ENCODE measurements at places on chromosomes 2 and 18.

DNA sequence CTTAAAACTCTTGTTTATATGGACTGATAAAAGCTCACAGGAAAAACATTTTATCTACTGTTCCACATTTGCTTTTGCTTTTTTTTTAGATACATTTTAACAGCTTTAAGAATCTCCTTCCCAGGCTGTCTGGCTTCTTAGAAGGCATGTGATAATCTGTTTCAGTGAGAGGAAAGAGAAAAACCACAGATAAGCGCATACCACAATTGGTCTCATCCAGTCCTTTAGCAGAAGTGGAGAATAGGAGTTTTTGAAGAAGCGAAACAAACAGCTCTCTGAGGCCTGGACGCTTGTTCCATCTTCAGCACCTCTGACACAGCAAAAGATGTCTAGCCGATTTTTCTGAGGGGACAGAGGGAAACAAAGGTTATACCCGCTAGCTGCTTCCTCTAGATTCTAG, 37.6 kb downstream of the RMC1 start:
- DNase-seq, result peak; percentile 15

DNA sequence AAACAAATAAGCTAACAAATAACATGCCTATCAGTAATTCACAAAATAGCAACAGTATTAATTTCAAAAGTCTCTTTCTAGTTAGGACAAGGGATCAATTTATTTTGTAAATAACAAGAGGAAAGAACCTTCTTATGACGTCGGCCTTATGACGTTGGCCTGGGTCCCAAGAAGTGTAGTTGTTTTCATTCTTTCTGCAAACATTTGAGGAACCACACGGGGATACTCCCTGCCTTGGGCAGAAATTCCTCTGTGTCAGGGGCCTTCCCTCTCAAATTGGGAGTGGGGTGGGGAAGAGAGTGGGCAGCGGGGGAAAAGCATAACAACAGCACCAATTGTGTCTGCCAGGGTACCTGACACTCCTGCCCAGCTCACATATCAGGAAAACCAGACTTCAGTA, 1.3 kb downstream of the CCDC68 start:
- DNase-seq, result no peak

- no peak for DNase-seq
These were observed 88.6 kb upstream of the GPC1 start for GRCh38 chr2:240346753-240347372.

DNA sequence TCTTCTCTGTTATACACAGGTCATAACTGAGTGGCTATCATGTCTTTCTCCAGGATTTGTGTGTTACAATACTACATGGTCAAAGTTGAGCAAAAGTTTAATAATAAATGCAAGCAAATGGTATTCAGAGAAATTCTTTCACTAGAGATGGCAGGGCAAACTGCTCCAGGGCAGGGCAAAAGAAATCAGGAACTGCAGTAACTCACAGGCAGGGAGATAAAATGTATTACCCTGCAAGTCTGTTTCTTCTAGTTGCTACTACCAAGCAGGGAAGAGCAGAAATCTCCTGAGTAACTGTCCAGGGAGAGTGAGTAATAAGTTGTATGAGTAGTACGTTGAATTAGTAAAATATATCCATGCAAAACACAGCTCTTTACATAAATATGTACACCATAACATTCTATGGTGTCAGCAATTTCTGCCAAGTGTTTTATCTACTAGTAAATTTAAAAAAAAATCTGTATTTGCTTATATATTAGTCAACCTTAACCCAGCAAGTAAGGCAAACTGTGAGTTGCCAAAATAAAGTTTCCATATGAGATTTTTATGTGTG, 404.1 kb downstream of the ZEB2 start:
- DNase-seq, result no peak

DNA sequence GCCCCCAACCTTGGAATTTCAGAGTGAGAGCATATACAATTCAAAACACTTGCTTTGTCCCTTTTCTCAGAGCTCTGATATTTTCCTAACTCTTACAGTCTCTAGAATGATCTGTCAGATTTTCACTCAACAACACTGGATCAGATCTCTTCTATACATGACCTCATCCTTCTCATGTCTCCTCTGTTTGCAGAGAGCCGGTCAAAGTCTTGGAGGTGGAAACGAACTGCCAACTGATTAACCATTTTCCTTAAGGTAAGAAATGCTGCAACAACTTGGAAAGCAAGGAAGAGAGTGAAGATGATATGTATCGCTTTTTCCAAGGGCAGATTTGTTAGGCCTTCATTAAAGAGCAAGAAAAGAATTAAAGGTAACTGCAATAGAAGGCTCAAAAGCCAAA, 4.9 kb downstream of the TMEM17 start:
- DNase-seq, result no peak

- DNase-seq, result no peak
These were observed 459.8 kb downstream of the METTL4 start for GRCh38 chr18:2111456-2111855.

DNA sequence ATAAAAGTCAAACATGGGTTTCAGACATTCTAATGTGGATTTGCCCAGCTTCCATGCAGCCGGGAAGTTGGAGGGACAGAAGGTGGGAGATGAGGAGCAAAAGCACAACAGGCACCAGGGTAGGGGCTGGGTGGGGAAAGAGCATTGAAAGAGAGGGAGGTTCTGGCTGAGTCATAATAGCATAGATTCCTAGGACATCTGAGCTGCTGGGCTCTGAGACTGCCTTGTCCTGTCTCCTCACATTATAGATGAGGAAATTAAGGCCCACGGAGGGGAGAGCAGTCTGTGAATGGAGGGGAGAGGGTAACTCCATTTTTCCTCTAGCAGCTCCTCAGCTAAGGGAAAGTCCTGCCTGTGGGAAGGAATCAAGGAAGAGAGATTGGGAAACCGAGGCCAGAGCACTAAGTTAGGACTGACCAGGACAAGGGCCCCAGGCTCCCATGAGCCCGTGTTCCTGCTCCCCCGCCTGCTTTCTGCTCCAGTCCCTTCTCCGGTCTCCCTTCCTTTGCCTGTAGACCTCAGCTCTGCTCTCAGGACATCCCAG, 26.2 kb downstream of the SH2D6 start:
- DNase-seq, result no peak

- no peak for DNase-seq
These were observed 66.3 kb downstream of the IRS1 start for GRCh38 chr2:226733189-226733858.

GRCh38 chr2:18910843-18911242, 321.5 kb upstream of the NT5C1B start:
- DNase-seq, result no peak

DNA sequence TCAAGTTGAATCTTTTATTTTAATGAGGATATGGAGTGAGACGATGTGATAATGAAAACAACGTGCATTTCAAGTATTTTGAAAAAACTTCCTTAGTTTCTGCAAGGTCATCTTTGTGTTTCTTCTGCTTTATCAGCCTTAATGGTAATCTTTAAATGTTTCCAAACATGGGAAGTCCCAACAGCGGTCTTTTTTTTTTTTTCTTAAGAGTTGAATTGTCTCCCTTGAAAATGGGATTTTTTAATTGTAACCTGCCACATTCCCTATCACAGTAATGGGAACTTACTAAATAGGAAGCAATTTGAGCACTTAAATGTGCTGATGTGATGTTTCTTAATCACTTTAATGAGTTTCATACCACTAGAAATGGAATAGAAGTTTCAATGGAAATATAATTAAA, 45.8 kb downstream of the ATIC start:
- DNase-seq, result no peak

DNA sequence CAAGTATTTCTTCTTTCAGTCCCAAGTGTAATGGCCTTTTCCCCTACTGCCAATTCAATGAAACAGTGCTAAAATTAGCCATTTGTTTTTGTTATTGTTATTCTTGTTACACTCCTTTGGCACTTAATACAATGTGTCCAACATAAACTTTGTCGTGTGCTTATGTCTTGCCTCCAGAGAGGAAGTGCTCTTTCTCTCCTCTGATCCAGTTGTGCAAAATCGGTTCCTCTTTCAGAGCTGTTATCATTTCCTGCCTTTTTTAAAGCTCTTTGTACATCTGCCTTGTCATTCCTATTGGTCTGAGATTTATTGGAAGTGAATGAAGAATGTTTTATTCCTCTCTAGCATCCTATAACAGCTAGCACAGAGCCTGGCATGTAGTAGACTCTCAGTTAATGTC, 623.2 kb upstream of the ID2 start:
- no peak for DNase-seq

DNA sequence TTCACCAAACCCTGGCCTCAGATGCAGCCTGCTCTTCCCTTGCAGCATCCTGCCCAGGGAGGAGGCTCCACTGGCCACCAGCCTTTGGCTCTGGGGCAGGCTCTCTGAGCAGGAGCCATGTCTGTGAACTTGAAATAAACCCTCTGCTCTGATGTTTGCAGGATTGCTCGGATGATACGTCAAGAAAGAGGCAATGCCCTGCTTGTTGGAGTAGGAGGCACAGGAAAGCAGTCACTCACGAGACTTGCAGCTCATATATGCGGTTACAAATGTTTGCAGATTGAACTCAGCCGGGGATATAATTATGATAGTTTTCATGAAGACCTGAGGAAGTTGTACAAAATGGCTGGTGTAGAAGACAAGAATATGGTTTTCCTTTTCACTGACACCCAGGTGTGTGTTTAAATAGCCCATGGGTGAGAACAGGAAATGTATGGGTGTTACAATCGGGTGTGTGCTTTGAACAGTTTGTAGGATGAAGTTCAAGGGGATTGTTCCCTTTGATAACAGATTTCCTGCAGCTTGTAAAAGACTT, 177.9 kb downstream of the DNAH6 start:
- DNase-seq, result no peak

DNA sequence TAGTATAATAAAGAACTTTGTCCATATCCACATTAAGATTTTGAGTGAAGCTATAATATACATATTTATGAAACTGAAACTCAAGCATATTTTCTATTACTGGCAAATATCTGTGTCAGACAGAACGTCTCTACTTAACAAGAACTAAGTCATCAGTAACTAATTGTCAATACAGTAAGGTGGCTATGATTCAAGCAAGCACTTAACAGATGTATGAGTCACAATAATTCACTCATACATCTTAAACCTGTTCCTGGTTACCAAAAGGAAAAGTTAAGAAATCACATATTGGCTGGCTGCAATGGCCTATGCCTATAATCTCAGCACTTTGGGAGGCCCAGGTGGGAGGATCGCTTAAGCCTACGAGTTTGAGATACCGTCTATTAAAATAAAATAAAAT, 96.0 kb downstream of the SOS1 start:
- no peak for DNase-seq

- no peak for DNase-seq
These were observed 164.2 kb upstream of the CAPN13 start for GRCh38 chr2:30971231-30972025.

DNA sequence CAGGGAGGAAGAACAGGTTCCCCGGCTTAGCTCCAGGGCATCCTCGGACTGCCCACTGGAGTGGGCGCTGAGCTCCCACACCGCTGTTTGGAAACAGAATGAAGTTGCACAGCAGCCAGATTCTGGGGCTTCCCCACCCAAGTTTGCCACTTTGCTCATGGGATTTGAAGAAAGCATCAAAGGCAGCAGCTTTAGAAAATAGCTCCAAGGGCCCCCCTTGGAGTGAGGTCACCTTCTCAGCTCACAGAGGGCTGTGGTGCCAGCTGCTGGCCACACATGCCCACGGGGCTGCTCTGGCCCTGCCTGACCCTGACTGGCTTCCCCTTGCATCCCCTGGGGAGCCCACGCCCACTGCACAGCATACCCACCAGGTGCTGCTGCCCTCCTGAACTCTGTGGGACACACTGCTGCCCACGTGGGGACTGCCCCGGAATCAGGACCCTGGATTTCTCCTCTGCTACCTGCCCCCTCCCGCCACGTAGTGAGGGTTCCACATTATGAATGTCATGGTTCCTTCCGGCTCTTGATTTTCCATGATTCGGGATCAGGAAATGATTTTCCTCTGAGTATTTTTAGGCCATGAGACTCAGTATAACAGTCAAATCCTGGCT, 70.3 kb downstream of the TGOLN2 start:
- no peak for DNase-seq

DNA sequence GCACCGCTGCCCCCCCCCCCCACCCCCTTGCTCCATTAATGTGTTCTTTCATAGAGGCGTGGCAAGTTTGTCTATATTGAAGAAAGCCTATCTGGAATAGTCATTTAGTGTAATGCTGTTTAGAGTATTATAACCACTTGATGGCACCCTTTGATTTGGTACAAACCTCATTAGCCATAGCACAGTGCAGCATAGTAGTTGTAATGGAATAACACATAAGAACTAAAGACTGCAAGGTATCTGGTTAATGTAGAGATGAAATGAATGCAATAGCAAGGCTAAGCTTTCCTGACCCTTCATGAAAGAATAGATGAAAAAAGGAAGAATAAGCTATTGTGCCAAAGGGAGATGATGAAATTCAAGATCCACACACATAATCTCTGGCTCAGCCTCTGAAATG, 81.9 kb downstream of the EHBP1 start:
- DNase-seq, result no peak

- DNase-seq, result no peak
These were observed 20.0 kb upstream of the CAVIN2 start for GRCh38 chr2:191866675-191867506.

DNA sequence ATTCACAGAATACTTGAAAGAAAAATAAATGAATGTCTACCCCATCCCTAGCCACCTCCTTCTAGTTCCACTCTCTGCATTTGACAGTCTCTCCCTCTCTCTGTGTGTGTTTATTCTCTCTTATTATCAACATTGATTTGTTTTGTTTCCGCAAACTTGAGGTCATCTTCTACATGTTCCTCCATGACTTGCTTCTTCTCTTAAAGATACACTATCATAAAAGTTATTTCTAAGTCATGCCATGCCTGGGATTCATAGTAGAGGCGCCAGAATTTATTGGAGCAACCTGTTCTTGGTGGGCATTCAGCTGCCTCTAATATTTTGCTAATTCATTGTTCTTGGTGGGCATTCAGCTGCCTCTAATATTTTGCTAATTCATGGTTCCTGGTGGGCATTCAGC, 58.9 kb upstream of the SMAD7 start:
- DNase-seq, result no peak

DNA sequence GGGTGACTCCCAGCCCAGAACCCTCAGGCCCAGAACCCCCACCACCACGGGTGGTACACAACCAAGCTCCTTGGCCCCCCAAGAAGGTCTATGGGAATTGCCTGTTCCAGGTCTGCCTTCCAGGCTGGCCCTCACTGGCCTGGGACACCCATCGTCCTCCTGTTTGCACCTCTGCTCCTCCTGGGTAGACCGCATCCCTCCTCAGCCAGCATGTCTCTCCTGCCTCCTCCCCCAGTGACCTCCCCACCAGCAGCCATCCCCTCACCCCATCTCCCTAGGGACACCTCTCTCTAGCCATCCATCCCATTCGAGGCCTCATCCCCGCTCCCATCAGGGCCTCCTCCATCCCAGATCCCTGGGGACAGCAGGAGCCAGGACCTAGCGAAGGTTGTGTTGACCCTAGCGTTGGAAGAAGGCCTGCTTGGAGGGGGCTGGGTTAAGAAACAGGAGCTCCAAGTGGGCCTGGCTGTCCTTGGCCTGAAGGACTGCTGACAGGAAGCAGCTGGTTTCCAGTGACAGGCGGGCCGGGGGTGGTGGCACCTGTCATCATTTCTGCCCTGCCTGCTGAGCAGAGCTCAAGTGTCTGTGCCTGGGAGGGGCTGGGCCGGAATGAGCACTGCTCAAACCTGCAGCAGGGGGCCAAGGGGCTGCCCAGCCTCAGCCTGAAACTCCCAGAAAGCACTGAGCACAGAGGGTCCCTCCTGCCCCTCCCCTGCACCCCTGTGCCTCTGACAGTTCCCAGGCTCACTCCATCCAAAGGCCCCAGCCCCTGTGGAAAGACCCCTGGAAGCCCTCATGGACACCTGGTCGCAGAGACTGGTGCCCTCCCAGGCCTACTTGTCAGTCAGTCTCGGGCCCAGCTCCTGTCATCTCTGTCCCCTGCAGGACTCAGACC, 96.0 kb upstream of the OTOS start:
- no peak for DNase-seq

GRCh38 chr2:215711471-215712034, 275.7 kb upstream of the FN1 start:
- DNase-seq, result no peak

All from activated CD4-positive, alpha-beta T cell treated with anti-CD3 and anti-CD28 coated beads, Interleukin-2, amount 50 U/mL, for 48 hours (primary cell).